ENCODE measurements at places on chromosomes 5 and 9.

GRCh38 chr5:10222326-10222725 lies 27.4 kb downstream of the ATPSCKMT start:
- no peak for DNase-seq

GRCh38 chr5:68049053-68049713 lies 166.4 kb upstream of the PIK3R1 start:
- DNase-seq: peak; percentile 29

GRCh38 chr5:154063372-154063771 lies 24.6 kb downstream of the MFAP3 start:
- no peak for DNase-seq

DNA sequence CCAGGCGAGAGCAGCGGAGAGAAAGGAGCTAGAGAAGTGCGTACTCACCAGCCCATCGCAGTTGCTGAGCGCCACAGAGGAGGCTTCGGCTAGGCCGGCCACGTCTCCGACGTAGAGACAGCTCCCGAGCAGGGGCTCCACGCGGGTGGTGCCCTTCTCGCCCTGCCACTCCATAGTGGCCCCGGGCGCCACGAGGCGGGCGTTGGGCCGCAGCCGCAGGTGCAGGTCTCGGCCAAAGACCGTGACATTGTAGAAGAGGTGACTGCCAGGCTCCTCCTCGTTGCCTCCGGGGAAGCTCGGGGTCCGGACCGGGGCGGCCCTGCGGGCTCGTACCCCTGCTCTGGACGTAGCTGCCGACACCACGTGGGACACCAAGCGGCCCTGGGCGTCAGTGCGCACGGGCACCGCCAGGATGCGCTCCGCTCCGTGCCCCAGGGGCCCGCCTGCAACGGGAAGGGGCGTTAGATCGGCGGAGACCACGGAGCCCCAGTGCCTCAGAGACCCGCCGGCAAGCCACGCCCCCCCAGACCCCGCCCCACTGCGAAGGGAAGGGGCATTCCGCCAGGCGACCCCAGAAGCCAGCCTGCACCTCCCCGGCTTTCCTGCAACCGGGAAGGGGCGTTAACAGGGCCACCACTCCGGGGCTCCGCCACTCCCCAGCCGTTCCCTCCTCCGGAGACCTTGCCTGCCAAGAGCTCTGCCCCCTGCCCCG lies 1.4 kb downstream of the ADAMTS2 start:
- DNase-seq: no peak

GRCh38 chr5:59207401-59207800 lies 624.5 kb downstream of the RAB3C start:
- DNase-seq: no peak

DNA sequence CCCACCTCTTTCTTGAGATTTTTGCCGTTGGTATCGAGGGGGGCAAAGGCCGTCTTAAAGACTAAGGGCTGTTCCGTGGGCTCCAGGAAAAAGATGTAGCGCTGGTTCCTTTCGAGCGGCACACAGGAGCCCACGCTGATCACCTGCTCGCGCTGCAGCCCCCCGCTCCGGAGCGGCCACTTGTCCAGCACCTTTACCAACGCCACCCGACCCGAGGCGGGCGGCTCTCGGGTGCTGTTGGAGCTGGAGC lies 781 bp downstream of the NRG2 start:
- DNase-seq: no peak

- DNase-seq: no peak
Measured at GRCh38 chr9:98255061-98255577, 330 bp downstream of the TBC1D2 start.

DNA sequence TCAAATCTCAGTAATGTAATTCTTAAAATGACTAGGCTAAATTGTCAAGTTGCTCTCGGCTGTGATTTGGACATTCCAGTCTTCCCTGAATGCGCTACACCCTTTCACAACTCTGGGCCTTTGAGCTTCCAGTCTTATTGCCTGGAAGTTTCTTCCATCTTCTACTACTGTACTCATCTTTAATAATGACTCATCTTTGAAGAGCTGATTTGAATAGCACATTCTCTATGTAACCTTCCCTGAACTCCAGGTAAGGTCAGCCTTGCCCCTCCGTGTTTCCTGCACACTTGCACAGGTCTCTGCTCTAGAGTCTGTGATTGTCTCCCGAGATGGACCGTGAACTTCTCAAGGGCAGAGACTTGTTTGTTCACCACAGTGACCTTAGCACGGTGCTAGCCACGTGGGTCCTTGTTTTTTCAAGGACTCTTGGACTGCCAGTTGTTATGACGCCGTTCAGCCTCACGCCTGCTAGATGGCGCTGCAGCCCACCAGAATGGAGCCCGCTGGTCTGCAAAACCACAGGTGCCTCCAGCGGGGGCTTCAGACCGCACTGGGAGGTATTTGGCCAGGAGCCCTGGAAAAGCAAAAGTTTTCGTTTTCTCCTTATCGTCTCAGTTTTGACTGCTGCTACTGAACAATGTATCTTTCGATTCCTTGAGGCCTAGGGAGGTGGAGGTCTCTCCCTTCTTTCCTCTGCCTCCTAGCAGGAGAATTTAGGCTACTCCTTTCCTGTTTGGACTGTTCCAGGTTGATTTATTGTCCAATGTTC lies 44.4 kb downstream of the SEC61B start:
- DNase-seq: peak; percentile 11

DNA sequence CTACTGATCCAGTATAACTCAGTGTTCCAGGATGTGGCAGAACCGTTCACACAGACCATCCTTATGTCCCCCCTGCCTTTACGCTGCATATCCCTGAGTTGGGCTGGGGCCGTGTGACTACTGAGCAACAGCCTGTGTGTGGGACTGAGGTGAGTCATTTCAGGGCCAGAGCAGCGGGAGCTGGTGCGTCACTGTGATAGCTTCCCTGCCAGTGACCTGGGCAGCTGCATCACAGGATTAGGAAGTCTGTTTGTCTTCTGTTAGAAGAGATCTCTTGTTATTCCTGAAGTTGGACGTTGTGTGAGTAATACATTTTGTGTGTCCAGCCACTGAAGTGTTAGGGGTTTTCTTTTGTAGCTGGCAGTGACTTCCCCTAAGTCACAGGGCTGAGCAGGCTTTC lies 35.6 kb downstream of the TPPP start:
- no peak for DNase-seq

DNA sequence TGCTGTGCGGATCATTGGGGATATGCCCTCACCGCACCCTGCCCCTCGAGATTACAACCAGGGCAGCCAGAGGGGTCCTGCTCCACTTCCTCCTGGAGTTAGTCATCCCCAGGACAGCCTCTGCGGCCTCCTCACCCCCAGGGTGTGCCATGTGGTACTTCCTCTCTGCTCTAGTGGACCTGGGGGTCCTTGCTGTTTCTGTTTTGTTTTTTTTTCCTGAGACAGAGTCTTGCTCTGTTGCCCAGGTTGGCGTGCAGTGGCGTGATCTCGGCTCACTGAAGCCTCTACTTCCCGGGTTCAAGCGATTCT lies 5.2 kb upstream of the FCN1 start:
- DNase-seq: no peak

DNA sequence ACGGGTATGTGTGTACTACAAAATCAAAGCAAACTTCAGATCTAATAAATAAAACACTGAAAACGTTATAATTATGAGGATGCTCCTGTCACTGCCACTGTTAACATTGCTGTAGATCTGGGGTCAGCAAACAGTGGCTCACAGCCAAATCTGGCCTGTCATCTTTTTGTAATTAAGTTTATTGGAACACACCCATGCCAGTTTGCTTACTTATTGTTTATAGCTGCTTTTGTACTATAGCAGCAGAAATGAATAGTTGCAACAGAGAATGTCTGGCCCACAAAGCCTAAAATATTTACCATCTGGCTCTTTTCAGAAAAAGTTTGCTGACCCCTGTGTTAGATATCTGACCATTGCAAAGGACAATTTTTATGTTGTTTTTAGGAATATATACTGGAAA lies 32.1 kb downstream of the PRRC1 start:
- no peak for DNase-seq

GRCh38 chr5:68087866-68088265 lies 127.7 kb upstream of the PIK3R1 start:
- no peak for DNase-seq

DNA sequence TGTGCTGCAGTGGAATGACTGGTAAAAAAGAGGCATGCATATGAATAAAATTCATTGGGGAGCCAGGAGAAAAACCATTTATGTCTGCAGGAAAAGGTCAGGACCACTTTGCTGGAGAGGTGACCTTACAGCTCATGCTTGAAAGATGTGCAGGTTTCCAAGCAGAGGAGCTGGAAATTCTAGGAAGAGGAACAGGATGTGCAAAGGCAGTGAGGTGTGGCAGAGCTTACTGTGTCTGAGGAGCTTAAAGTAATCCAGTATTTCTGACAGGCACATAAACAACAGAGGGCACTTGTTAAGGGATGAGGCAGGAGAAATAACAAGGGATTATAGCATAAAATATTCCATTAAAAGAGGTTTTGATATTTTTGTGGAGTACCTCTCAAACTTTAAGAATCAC lies 203.2 kb downstream of the CD180 start:
- DNase-seq: no peak

DNA sequence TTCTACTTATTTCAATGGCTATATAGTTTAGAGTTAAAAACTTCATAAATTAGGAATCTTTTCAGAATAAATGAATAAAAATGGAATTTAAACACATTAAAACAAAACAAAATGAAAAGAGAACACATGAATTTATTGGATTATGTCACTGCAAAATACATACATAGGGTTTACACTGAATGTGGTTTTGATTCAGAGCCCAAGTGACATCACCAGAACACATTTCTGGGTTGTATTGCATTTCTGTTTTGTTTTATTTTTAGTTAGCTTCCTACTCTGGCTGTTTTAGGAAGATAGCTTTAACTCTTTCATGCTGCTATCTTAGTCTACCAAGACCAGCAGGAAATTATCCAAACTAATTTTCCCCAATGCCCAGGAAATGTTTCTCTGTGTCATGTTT lies 1935.0 kb downstream of the EFNA5 start:
- DNase-seq: no peak

- DNase-seq: no peak
Measured at GRCh38 chr5:146073239-146073900, 32.0 kb downstream of the PLAC8L1 start.

DNA sequence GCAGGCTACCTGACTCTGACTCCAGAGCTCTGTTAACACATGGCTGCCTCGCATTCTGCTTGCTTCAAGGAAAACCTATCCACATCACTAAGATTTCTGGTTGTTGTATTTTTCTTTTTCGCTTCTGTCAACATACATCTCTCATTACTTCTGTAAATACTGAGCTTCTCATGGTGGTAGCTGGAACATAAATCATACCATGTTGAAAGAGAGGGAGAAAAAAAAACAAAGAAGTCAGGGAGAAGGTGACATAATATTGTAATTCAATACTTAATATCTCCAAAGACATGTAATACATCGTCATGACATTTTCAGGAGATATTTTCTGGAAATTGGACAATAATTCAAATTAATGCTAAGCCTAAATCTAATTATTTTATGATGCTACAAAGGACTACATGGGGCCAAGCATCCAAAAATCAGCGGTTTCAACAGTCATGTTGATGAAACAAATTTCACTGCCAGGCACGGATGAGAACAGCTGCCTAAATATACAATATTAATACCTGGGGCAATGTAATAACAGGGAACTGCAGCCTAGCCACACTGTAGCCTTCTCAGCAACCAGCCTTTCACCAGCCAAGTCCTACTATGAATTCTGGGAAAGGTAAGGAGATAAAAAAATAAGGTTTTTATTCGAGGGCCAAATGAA lies 332.0 kb downstream of the TRIM32 start:
- DNase-seq: no peak

- no peak for DNase-seq
Measured at GRCh38 chr9:80059979-80060378, 488.2 kb downstream of the TLE4 start.

DNA sequence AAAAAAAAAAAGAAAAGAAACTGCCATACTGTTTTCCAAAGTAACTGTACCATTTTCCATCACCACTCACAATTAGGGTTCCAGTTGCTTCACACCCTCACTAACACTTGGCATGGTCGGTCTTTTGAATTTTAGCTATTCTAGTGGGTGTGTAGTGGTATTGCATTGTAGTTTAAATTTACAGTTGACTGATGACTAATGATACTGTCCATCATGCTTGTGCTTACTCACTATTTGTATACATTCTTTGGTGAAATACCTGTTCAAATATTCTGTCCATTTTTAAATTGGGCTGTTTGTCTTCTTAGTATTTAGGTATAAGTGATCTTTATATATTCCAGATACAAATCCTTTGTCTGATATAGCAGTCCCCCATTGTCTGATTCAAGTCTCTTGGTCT lies 36.2 kb upstream of the ZNF169 start:
- DNase-seq: no peak

GRCh38 chr5:131944702-131945550 lies 537 bp downstream of the MEIKIN start:
- no peak for DNase-seq

DNA sequence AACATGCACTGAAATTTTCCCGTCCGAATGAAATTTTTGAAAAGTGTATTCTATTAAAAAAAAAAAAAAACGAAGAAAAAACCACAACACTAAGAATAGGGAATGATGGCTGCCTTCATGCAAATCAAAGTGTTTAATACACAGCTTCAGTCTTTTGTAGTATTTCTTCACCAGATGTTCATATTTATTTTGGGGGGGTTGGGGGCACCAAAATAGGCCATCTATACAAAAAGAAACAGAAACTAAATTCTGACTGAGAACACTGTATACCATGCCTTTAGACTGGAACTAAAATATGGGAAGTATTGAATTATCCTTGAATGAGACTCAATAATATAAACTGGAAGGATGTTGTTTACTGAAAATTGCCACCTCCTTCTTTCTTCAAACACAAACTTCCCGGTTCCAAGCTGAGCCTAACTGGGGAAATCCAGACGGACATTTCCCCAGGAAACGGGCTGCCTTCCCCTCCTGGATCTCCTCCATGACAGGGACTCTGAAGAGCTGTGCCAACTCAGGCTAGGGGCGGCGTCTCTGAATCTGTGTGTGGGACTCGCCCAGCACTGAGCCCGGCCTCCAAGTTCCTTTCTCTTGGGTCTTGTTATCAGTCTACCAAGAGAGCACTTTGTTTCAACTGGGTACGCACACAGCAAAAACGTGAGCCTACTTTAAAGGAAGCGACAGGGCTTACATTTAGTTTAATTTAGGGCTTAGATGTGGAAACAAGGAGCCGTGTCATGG lies 511.3 kb upstream of the ADAMTS16 start:
- DNase-seq: no peak
